Pancreas (tissue), 10 donors: ENCODE measurements at places on chromosomes 11 and 22. TPM values are rescaled to one million over a fixed set of nuclear protein-coding genes. Genes with fewer than 3 reads are reported as not detected.

- no peak for DNase-seq
Measured at GRCh38 chr11:43561832-43562231, 118.7 kb upstream of the HSD17B12 start.

- no peak for DNase-seq
Measured at GRCh38 chr22:40567106-40567505, 69.4 kb downstream of the MRTFA start.

Gene ZFTA
- 10.0 TPM for polyA plus RNA-seq

Gene ANGPTL5
- polyA plus RNA-seq, result not detected

Gene MAP6
- polyA plus RNA-seq, result 4.2 TPM

Gene SNX32
- 0.23 TPM for polyA plus RNA-seq
